SJSA1 (cell line): ENCODE measurements at places on chromosomes 6 and 20. TPM values are rescaled to one million over a fixed set of nuclear protein-coding genes. Genes with fewer than 3 reads are reported as not detected.
A peak's percentile ranks its signal among the peaks of the same experiment; 100 is the strongest.

The HLA-DRA gene
- total RNA-seq: not detected in 2 replicates

- peak; percentile 20 for DNase-seq
These were observed 22.4 kb downstream of the PTGIS start for GRCh38 chr20:49545572-49545971.

DNA sequence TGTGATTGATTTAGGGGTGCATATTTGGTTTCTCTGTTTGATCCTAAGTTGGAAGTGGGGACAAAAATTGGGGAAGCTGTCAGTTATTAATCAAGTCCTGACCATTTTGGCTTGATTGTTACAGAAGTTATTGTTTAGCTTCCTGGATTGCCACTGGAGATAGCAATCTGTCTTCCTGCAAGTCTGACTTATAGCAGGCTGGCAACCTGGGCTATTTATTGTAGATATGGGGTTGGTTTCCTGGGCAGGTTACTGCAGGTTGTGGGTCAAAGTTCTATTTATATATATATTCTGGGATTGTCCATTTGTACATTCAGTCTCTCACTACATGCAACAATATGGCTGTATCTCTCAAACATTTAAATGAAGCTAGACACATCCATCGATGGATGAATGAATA lies 17.8 kb downstream of the KCNS1 start:
- DNase-seq: no peak

DNA sequence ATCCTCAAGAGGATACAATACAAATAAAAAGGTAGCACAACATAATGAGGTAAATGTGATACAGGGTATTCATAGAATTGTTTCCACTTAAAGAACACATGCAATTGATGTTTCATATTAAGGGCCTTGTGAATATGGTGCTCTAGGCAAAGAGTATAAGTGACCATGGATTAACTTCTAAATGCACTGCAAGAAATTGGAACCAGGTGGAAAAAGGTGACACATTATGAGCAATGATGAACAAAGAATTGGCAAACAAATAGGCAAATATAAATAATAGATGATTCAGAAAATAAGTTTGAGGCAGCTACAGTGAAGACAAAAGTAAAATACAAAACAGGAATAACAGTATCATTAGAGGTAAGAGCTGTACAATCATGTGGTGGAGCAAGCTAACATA lies 192.0 kb downstream of the GRIK2 start:
- DNase-seq: no peak

GRCh38 chr20:41467220-41467619 lies 100.6 kb upstream of the EMILIN3 start:
- no peak for DNase-seq

DNA sequence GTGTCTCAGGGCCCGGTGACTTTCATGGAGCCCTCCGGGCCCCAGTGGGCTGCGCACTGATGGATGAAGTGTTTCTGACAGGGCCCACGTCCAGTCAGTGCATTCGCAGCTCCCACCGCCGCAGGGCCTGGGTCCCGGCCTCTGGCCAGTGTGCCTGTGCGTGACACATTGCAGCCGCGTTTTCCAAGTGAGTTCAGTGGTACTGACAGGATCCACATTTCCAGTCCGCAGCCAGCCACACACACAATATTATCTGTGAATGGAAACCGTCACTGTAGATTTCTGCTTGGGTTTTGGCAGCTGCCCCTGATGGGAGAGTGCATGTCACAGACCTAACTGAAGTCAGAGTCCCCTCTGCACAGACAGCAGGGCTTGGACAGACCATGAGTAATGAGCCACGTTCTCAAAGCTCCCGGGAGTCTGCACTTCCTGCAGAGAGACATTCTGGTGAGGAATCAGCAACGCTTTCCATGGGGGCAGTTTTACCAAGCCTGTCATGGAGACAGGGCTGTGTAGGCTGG lies 171.4 kb downstream of the MYLK4 start:
- DNase-seq: no peak

DNA sequence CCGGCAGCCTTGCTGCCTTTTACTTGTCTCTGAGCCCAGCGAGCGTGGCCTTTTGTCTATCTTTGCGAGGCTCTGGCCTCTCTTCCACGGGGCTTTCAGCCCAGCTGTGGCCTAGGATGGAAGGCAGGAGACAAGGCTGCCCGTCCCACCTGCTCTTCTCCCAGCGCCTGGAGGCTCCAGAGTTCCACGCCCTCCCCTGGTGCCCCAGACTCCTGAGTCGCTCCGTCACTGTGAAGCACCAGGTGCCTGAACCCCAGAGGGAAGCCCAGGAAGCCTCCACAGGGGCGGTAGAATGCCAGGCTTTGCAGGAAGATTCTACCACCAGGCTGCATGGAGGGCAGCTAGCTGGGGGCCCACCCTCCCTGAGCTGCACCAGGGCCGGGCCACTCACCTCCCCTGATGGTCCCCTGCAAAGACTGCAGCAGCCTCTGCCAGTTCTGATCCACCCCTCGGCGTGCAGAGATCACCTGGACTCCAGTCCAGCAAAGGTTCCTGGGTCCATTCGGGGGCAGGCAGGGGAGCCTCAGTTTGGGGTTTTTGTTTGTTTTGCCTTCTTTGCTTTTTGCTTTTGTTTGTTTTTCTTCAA lies 384.6 kb downstream of the CDH4 start:
- no peak for DNase-seq
